Islet precursor cell (in vitro differentiated cells): ENCODE measurements at places on chromosomes 12 and 14.

GRCh38 chr14:37622231-37622923, 26.9 kb downstream of the TTC6 start:
- DNase-seq: peak; percentile 71

DNA sequence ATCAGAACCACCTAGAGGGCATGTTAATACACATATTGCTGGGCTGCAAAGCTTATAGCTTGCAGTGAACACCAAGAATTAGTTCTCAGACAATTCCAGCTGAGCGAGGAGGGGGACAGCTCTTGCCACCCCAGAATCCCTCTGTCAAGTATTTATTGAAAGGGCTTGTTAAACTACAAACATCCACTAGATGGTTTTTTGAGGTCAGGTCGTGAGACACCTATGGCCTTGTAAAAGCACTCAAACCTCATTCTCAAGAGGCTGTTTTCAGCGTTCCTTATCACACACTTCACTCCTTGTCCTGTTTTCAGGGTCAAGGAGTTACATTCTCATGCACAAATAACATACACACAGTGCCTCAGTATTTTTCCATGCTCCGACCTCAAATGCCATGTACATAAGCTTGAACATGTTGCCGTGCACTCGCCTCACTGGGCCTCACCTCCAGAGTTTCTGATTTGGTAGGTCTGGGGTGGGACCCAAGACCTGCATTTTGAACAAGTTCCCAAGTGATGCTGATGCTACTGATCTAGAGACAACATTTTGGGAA, 98.8 kb upstream of the PTPRR start:
- DNase-seq: no peak

DNA sequence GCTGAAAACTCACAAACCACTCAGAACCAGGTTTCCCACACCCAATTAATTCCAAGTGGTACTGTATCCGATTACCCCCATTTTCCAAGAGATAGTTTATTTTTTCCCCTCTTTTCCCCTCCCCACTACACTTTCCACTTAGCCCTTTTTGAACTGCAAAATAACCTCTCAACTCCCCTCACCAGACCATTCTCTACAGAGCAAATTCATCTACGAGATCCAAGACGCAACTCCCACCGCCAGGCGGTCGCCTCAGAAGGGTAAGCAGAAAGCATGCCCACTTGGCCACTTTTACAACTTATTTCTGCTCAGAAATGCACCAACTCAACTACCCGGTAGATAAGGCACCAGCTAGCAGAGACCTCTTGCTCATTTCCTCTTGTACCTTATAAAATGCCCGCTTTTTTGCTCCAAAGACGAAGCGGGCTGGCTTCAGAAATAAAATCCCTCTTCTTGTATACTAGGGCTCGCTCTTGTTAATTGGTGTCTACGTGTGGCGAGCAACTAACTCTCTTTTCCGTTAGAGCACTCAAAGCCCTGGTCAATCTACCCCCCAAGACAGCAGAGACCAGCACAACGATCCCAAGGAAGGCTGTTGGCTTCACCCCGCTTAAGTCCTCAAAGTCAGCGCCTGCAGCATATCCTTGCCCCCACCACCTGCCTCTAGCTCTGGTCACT, 910 bp upstream of the SRP54 start:
- DNase-seq: peak; percentile 71

DNA sequence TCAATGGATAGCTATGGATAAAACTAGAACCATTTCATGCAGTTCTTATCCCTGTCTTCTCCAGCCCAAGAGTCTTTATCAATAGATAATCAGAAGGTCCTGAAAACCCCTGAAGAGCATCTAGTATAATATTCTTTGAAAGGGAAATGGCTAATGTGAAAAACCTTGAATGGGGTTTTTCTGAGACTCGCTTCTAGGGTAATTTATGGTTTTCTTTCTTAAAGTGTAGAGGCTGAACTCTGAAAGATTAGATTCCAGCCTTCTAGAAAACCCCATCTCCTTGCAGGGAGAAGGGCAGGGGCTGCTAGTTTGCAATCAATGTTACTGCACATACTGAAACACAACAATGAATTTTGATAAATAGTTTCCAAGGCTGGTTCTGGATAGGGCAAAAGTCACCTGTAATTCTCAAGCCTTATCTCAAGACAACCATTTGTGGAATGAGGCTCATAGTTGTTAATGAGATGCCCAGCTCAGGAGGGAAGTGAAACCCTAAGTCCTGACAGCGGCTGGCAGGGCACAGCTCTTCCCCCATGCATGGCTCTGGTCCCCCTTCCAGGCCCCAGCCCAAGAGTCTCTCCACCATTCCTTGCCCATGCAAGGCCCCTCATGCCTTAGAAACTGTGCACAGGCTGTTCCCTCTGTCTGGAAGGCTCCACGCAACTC, 33.7 kb upstream of the PYGL start:
- no peak for DNase-seq
